ENCODE measurements at places on chromosomes 7 and 10.
A peak's percentile ranks its signal among the peaks of the same experiment; 100 is the strongest.

DNA sequence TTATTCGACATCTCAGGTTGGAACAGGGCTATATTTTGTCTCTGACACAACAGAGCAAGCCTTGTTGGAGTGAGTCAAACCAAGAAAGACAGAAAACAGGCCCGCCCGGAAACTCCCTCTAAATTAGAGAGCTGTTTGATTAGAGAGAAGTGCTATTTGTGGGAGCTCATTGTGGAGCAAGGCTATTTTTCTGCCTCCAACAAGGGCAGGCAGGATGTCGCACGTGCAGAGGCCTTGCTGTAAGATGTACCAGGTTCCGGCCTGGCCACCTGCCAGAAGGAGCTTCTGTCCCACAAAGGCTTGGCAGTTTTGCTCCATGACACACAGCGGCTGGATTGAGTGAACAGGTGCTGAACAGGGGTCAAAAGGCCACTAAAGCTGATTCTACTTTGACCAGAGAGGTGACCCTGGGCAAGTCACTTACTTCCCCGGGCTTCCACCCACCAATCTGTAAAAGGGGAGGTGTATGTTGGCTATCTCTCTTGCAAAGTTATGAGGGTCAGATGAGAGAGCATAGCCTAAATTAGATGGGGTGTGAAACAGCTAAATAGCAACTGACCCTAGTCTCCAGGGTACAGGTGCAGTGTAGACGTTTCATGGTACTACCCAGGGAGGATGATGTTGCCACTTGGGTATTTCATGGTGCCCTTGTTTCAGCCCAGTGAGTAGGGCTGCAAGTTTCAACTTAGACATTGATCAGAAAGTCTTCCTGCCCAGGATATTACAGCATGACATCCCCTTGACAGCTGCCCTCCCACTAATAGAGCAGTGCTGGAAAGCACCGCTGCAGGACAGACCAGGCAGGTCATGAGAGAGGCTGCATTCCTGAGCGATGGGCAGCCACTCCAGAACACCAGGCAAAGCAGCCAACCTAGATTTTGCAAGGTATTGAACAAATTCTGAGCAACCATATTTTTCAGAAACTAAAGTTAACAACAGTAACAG, 62.0 kb downstream of the VSTM4 start:
- no peak for DNase-seq

GRCh38 chr7:646951-647350, 79.5 kb upstream of the DNAAF5 start:
- DNase-seq = no peak

GRCh38 chr10:48627984-48628609, 23.2 kb upstream of the ARHGAP22 start:
- no peak for DNase-seq

GRCh38 chr10:69780077-69780476, 21.6 kb upstream of the COL13A1 start:
- DNase-seq = no peak

GRCh38 chr7:2878306-2878705, 34.2 kb upstream of the GNA12 start:
- no peak for DNase-seq

DNA sequence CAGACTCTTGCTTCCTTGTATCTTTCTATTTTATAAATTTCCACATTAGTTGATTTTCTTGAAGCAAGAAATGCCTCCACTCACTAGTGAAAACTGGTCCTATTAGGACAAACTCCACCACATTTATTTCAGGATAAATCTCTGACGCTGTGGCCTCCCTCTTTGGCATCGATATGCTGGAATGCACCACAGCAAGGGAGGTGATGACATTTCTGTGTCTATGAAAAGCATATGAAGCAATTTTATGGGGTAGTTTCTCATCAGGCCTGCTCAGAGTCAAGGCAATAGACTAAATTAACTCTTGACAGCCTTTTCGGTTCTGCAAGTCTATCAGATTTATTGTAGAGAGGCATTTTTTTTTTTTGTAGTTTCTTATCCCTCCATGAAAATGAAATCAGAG, 304.4 kb downstream of the ZEB1 start:
- peak; percentile 70 for DNase-seq

DNA sequence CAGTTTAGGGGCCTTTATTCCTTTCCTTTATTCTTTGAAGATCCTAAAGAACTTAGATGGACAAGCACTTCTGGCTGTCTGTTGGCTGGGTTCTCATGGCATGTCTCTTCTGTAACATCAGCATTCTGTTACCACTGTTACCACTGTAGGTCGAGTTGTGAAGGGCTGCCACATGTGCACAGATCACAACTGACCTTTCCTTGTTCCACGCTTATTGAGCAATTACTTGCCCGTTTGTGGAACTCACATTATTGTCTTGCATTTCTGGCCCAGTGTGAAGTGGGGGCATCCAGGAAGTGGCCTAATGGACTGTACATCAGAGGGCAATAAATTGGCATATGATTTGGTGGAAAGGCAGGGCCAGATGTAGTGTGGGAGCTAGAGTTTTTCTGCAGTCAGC, 23.7 kb downstream of the GBF1 start:
- DNase-seq = no peak

DNA sequence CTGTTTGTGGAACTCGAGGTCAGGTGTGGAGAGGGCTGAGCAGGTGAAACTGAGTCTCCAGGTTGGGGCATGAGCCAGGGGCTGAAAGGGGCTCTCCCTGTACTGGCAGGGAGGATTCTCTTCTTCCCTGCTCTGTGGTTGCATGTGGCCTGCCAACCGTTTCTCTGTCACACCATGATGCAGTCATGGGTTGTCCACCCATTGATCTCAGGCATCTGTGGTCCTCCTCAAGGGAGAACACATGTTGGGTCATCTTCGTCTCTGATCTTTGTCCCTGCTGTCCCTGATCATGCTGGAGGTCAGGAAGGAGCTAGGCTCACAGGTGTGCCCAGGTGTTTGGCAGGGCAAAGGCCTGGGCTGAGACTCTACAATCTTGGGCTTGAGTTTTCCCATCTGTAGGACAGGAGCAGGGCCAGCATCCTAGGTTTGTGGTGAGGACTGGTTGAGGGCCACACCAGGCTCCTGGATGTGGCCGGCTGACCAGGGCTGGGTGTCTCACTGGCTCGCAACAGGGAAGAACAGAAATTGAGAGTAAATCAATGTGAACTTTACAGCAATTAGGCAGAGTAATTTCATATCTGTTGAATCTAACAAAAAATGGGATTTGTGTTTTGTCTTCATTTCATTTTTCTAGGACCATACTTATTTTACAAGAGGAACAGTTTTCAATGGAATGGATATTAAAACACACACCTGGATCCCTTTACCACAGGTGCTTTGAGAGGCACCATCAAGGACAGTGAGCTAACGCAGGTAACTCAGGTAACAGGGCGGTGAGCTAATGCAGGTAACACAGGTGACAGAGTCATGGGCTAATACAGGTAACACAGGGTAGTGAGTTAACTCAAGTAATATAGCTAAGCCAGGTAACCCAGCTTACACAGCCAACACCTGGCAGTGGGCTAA, 58.5 kb upstream of the IGFBP3 start:
- DNase-seq = no peak

DNA sequence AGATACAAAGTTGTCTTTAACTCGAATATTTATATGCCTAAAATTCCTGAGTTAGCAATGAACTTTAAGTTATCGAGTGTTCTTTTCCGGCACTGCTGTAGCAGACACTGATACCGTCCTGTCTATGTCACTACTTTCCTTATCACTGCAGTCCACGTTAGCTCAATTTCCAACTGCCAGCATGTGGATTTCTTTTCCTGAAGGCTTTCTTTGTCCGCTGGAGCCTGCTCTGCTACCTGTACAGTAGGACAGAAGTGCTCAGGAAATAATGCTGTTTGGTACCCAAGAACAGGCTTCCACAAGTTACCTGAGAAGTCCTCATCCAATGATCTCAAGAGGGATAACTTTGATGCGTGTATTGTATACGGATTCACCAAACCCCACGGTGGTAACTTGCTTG, 329.4 kb downstream of the NXPH1 start:
- no peak for DNase-seq

DNA sequence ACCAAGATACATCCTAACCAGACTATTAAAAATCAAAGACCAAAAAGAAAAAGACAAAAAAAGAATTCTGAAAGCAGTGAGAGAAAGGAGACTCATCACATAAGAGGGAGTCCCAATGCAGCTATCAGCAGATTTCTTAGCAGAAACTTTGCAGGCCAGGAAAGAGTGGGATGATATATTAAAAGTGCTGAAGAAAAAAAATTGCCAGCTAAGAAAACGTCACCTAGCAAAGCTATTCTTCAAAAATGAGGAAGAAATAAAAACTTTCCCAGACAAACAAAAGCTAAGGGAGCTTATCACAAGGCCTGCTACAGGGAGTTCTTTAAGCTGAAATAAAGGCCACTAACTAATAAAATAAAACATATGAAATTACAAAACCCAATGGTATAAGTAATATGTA, 40.5 kb upstream of the CDK6 start:
- no peak for DNase-seq

- DNase-seq = peak; percentile 28
Observed at GRCh38 chr10:122435212-122435827, 19.1 kb upstream of the ARMS2 start.

DNA sequence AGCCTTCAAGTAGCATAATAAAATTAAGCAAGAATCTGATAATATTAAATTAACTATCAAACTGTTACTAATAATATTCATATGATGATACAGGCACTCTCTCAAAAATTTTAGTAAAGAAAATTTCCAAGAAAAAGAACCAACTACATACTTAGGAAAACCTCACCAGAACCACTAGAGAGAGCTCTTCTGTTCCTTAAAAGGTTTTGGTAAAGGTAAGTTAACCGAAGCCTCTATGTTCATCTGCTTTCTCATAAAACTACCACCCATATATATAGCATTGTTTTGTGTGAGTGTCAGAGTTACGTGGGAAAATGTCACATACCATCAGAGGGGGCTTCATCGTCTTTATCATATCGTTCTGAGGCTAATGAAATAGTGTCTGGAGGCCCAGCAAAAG, 20.7 kb downstream of the SKAP2 start:
- DNase-seq = no peak

DNA sequence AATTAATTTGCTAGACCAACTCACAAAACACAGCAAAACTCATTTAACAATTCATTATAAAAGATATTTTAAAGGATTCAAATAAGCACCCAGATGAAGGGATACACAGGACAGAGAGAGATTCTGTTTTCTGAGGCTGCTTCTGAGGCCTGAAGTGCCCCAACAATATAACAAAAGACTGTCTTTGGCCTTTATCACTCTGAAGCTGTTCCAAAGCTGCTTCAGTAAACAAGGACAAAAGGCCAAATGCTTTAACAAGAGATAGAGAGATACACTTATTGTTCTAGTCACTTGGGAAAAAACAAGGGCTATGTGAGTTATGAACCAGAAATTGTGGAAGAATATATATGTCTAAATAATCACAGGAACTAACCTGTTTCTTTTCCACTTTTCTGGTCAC, 223.7 kb downstream of the CXCL12 start:
- no peak for DNase-seq

- DNase-seq = no peak
Observed at GRCh38 chr7:106592282-106593027, 68.5 kb downstream of the CCDC71L start.

GRCh38 chr10:86956195-86956847, 1.1 kb downstream of the MMRN2 start:
- DNase-seq = no peak

DNA sequence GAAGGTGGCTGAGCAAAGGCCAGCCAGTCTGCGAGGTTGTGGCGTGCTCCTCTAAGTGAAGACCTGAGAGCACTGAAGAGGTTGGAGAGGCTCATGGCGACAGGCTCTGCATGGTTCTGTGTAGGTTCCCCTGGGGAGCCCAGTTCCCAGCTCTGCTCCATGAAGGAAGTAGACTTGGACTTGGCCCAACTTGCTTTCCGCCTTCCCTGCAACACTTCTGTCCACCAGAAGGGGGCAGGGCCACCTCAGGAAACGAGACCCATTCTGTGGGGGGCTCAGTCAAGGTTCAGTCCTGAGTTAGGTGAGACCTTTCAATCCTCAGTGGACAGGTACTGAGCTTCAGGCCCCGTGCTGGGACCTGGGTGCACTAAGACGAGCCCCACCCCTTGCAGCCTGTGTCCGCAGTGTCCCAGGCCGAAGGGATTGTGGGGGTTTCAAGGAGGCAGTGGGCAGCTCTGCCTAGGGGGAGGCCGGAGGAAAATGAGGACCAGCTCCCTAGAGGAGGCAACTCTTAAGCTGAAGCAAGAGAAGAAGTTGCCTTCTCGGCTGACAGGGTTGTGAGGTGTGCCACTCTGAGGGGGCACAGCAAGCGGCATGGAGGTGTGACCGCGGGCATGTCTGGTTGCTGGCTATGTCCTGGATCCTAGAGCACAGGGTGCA, 15.0 kb upstream of the PCBD1 start:
- DNase-seq = no peak

DNA sequence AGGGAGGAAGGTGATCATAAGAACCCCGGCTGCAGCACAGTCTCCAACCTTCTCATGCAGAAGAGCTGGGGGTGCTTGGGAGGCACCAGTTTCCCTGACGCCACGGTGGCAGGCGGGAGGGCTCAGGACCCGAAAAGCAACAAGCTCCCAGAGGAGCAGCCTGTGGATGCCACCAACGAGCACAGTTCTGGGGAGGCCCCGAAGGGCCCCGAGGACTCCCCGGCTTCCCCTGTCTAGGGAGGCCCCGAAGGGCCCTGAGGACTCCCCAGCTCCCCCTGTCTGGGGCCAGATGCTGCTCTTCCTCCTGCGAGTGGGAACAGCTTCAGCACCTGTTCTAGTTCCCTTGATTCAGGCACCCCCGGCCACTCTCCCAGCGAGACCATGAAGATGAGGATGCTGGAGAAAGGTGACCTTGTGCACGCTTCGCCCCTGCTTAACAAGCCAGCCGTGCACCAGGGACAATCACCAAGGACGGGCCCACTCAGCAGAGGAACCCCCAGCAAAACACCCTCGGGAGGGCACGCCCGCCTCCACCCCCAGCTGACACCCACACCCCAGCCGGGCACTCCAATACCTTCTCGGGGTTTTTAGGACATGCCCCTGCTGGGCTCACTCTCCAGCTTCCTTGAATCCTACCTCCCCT, 112.5 kb downstream of the PTPRN2 start:
- DNase-seq = no peak

DNA sequence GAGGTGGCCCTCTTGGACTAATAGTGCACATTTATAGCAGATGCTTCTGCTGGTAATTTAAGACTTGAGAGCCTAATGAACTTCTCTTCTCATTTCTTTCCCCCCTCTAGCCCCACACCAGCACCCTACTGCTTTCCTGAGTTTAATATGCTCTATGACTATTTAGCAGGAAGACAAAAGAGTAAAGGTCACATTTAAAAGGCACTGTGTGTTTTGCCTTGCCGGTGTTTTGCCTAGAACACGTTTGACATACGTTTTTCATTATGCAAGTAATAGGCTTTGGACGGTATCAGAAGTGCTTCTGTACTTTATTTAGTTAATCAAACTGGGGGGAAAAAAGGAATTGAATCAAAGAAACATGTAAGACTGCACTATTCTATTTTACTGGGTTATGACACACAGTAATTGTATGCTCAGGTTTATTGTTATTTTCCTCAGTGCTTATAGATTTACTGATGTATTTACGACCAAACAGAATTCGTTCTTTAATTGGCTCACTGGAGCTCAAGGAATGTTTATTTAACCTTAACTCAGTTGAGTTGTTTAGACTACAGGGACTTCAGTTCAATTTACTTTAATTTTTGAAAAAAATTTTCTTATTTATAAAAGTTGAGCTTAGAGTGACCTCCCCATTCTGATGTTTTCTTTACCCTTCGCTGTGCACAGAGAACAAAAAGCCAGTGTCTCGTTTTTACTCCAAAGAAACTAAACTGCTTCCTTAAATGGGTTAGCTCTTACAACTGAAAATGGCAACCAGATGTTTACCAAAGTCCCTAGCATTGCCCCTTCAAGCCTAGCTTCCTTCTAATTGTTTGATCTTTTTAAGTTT, 35.4 kb downstream of the CPED1 start:
- no peak for DNase-seq

GRCh38 chr10:54947605-54948004, 146.6 kb upstream of the PCDH15 start:
- DNase-seq = no peak
